ENCODE measurements at places on chromosomes 1 and 21.

DNA sequence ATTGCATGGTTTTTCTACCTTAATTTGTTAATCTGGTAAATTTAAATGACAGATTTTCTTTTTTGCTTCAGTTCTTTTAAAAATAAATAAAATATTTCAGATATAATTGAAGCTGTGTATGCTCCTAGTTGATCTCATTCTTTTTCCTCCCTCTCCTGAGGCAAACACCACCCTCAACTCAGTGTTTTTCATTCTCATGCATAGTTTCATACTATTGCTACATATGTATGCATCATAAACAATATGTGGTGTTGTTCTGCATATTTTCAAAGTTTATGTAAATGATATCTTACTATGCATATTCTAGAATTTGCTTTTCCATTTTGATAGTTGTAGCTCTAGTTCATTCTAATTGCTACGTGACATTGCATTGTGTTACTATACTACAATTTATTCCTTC is 257.2 kb upstream of the POU3F1 start:
- no peak for DNase-seq

GRCh38 chr1:100206301-100206700 is 28.2 kb upstream of the LRRC39 start:
- no peak for DNase-seq

DNA sequence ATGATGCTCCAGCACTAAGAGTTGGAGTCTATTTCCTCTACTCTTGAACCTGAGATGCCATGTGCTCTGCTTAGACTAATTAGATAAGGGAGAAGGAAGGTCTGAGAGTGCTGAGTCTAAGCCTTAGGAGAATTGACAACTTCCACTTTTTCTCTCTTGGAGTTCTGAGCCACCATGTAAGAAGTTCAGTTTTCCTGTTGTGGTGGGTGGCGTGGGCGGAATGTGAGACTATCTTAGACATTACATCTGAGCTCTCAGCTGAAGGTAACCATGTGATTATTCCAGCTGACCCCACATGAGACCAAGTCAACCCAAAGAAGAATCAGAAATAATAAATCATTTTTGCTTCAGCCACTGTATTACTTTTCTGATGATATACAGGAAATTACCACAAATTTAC is 404.5 kb upstream of the LRRC7 start:
- DNase-seq, result no peak

DNA sequence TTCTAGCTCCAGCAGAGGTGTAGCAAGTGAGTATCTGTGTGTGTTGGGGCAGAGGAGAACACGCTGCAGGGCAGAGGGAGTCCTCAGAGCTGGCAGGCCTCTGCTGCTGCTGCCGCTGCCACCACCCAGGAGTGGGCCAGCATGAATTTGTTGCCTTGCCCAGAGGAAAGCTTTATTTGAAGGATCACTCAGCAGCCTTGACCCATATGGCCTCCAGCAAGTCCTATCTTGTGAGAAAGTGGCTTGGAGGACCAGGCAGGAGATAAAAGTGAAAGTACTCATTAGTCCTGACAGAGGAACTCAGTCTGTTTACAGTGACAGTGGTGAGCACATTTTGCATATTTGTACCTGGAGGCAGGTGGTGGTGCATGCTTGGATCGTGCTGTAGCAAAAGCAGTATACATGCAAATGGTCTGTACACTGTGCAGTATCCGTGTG is 3.1 kb downstream of the TRAF5 start:
- no peak for DNase-seq
